ENCODE measurements at places on chromosomes 7 and 10.

DNA sequence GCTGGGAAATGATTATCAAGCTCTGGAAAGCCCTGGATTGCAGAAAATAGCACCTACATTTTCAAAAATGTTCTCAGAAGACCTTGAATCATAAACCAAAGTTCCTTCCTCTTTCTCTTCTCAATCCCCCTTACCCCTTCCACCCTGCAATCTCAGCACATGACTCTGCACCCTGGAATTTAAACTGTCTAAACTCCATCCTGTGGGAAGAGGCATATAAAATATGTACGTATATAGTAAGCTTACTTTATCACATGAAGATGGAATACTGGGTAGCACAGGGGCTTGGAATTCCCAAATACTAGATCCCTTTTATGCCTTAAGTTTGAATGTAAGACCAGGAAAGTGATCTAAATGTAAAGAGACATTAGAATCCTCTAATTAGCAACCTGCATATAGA is 7.7 kb downstream of the AGMO start:
- no peak for DNase-seq

GRCh38 chr10:71116426-71116825 is 95.9 kb upstream of the UNC5B start:
- DNase-seq = no peak

GRCh38 chr10:99682032-99682431 is 22.7 kb downstream of the ENTPD7 start:
- no peak for DNase-seq

- no peak for DNase-seq
These were observed 19.8 kb upstream of the AKR1B1 start for GRCh38 chr7:134478707-134479106.

- DNase-seq = no peak
These were observed 1192.1 kb upstream of the CELF2 start for GRCh38 chr10:9825491-9826018.

DNA sequence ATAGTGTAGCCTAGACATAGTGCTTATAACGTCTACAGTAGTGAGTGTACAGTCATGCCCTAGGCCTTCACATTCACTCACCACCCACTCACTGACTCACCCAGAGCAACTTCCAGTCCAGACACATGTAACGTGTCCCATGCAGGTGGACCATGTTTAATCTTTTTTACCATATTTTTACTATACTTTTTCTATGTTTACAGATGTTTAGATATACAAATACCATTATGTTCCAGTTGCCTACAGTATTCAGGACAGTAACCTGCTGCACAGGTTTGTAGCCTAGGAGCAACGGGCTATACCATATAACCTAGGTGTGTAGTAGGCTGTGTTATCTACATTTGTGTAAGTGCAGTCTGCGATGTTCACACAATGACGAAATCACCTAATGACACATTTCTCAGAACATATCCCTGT is 11.0 kb downstream of the MPP7 start:
- DNase-seq = no peak

DNA sequence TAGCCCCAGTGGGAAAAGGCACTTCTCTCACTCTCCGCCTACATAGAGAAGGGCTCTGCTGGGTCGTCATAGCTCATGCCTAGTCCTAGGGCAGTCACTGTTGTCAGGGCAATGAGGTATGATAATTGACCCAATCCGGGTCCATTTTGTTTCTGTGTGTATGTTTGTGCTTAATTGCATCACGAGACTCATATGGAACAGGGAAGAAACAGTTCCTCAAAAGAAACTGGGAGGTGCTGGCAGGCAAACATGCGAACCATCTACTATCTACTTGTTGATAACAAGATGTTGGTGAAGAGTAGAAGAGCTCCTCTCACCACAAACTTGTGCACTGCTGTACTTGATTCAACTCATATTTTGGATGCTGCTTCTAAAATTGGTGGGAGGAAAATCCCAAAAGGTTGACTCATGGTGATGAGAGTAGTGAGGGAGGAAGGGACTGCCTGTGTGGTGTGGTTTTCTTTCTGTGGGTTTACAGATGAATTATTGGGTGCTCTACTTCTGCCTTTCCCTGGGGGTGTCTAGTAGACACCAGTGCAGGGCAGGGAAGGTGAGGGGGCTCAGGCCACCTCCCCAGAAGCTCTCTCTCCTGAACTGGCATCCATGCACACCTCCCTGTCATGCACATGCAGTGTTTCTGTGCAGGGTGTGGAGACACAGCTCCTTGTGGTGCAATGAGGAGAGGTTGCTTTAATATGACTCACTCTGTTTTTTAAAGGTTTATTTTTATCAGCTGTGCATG is 29.4 kb downstream of the LSMEM1 start:
- no peak for DNase-seq

- DNase-seq = peak; percentile 7
These were observed 22.4 kb upstream of the ZMIZ1 start for GRCh38 chr10:79046326-79046725.

DNA sequence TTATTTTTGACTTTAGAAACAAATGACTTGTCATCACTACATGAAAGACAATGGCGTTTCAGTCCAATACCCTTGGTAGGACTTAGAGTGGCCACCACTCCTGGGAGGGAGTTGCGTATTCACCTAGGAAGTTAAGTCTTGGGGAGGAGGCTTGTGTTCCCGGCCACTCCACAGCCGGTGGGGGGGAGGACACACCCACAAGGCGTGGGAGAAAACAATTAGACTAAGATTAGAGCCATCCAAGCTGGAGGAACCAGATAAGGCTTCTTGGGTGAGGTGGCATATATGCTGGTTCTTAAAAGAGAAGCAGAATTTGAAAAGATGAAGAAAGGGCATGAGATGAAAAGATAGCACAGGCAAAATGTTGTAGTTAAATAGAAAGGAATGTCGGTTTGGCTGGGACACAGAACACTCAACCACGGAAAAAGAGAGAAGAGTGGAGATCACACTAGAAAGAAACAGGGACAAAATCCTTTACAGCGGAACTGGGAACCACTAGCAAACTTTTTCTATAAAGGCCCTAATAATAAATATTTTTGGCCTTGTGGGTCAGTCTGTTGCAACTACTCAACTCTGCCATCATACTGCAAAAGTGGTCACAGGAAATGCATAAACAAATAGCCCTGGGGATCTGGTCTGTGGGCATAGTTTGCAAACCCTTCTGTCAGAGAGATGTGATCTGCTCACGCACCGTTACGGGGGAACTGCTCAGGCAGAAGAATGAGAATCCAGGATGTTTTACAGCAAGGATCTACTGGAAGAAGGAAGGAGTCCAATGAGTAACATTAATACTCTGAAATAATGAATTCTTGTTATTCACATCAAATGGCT is 651.8 kb downstream of the PARD3 start:
- no peak for DNase-seq

DNA sequence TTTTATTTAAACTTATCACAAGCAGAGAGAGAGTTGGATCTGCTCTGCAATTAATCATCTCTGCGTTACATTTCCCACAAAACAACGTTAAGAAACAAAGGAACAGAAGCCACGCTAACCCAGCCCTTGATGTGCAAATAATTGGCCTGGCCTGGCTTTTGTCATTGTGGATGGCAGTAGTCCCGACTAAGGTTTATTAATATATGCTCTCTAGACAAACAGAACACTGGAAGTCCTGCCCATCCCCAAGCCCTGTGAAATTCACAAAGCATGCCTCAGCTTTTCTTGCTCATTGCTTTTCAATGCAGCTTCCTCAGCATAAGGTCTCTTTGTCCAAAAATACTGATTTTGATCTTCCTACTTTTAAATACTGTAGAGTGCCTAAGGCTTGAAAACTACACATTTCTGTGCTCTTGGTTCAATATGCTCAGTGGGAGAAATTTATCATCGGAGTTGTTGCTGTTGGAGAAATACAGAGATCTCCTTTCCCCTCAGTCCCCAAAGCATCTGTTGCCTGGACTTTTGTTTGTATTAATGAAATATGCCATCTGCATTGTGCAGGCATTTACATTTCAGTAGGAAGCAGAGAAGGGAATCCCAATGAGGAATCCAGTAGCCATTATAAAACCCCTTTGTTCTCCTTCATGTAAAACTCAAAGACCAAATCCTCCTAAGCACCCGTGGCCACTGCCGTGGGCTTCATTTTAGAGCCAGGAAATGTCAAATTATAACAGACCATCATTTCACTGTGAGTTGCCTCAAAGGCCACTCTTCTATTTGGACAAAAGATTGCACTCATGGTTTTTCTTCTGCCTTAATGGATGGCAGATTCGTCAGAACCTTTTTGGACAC is 61.1 kb downstream of the SORCS1 start:
- no peak for DNase-seq

- no peak for DNase-seq
These were observed 25.3 kb upstream of the FZD8 start for GRCh38 chr10:35667270-35667889.

GRCh38 chr10:44628921-44629320 is 244.0 kb upstream of the CXCL12 start:
- no peak for DNase-seq

- DNase-seq = no peak
These were observed 60.6 kb upstream of the LRRN3 start for GRCh38 chr7:111030336-111030735.

GRCh38 chr7:73983437-73984164 is 44.4 kb upstream of the ELN start:
- peak; percentile 22 for DNase-seq

DNA sequence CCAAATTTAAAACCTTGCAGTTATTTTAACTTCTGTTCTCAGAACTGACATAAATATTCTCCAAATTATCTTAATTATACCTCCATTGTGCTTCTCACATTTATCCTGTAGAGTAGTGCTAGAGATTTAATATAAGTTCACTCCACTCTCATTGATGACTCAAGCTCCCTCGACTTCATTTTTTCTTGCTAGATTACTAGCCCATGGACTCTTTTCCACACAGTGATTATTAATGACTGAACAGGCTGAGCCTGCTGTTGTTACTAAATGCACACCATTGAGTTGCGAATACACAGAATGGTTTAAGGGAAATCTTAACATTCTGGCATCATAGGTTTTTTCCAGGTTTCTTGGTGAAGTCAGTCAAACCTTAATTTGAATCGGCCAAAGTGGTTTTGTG is 179.5 kb upstream of the AKR1E2 start:
- DNase-seq = no peak

GRCh38 chr7:93964813-93965212 is 39.3 kb downstream of the BET1 start:
- no peak for DNase-seq

DNA sequence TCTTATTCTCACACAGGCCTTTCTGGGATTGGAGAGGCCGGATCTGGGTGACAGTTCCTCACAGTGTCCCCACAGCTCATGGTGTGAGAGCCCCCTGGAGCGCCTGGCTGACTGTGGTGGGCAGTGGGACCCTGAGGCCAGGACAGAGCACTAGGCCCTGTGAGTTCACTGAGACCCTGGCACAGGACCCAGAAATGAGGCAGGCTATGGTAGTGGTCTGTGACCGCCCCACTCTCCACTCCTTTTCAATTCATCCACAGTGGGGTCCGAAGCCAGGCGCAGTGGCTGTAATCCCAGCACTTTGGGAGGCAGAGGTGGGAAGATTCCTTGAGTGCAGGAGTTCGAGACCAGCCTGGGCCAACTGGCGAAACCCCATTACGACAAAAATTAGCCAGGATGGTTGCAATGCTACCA is 95.9 kb upstream of the TNRC18 start:
- no peak for DNase-seq

GRCh38 chr7:121530227-121531174 is 134.4 kb upstream of the FAM3C start:
- DNase-seq = no peak

GRCh38 chr7:88184848-88185304 is 35.0 kb downstream of the SRI start:
- DNase-seq = no peak

- DNase-seq = peak; percentile 34
These were observed 185.9 kb upstream of the DKK1 start for GRCh38 chr10:52128056-52128683.

DNA sequence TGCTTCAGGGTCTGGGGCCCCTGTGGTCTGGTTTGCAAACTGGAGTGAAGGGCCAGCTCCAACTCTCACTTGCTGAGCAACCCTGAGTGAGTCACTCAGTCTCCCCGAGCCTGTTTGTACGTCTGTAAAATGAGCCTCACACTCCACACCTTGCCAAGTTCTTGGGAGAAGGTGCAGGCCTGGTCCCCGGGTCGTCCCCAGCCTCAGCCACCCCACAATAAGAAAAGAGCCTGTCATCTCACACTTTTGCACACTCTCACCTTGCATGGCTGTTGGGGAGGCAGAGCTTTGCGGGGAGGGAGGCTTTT is 5.2 kb downstream of the GRIFIN start:
- no peak for DNase-seq

- DNase-seq = peak; percentile 77
These were observed 933 bp downstream of the MDFIC start for GRCh38 chr7:114922652-114923402.

GRCh38 chr10:3239920-3240894 is 67.6 kb upstream of the PITRM1 start:
- no peak for DNase-seq

GRCh38 chr7:26626156-26626555 is 238.2 kb downstream of the SKAP2 start:
- DNase-seq = no peak

- DNase-seq = peak; percentile 20
These were observed 2.4 kb upstream of the INPP5A start for GRCh38 chr10:132535065-132535651.

DNA sequence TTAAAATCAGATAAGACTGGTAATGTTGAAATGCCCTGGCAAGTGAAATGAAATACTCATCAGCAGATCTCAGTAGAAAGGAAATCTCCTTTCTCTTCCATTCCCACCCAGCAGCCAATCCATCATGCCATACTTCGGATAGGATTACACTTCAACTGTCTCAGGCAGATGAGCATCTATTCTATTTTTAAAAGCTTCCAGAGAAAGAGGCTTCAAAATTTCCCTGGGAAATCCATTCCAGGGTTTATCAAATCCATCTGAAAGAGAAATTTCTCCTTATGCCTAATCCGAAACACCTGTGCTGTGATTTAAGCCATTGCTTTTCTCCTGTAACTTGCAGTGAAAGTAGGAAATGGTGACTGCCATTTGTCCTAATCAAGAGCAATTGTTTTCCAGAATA is 60.4 kb upstream of the RAPGEF5 start:
- no peak for DNase-seq

GRCh38 chr10:21737106-21737505 is 203.1 kb downstream of the MLLT10 start:
- no peak for DNase-seq

- no peak for DNase-seq
These were observed 32.2 kb downstream of the LSM5 start for GRCh38 chr7:32458025-32458424.

DNA sequence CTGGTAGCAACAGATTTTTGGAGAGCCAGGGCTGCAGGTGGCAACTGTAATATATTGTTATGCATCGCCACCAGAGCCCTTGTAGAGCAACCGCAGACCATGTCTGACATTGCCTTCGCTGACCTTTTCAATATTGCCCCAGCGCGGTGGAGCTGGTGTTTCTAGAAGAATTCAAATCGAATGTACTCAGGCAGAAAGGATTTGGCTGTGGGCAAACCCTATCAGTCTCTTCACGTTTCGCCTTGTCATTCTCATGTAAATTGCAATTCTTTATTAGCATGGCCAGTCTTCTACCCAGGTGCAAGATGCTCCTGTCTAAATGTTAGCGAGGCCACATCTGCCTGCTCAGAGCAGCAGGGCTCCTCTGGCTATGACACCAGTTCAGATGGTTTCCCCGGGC is 490.2 kb upstream of the AUTS2 start:
- no peak for DNase-seq

- DNase-seq = no peak
These were observed 514.8 kb downstream of the TNS3 start for GRCh38 chr7:47066976-47067614.

GRCh38 chr7:46156086-46156485 is 235.0 kb upstream of the IGFBP3 start:
- DNase-seq = peak; percentile 32

GRCh38 chr10:122744257-122744656 is 44.6 kb upstream of the C10orf120 start:
- no peak for DNase-seq
